ENCODE measurements at places on chromosomes 1 and 21.
A peak's percentile ranks its signal among the peaks of the same experiment; 100 is the strongest.

DNA sequence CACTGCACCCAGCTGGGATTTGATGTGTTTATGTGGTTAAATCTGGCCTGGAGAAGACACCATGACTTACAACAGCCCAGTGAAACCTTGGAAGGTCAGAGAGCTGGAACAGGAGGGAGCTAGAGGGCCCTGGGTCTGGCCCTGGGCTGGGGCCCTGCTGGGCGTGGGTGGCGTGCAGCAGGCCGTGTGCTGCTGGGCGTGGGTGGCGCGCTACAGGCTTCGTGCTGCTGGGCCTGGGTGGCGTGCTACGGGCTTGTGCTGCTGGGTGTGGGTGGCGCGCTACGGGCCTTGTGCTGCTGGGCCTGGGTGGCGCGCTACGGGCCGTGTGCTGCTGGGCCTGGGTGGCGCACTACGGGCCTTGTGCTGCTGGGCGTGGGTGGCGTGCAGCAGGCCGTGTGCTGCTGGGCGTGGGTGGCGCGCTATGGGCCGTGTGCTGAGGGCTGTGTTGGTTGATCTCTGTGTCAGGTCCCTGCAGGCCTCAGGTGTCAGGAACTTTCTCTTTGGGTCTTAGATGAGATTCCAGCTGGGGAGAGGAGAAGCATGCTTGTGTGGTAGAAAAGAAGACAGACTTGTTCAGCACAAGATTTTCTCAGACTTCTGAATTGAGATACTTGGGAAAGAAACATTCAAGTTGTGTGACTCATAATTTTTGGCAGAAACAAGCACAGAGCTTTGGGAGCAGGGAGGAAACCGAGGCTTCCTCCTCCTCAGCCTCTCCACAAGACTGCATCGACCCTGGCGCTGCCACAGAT is 66.0 kb downstream of the COL18A1 start:
- DNase-seq: no peak

DNA sequence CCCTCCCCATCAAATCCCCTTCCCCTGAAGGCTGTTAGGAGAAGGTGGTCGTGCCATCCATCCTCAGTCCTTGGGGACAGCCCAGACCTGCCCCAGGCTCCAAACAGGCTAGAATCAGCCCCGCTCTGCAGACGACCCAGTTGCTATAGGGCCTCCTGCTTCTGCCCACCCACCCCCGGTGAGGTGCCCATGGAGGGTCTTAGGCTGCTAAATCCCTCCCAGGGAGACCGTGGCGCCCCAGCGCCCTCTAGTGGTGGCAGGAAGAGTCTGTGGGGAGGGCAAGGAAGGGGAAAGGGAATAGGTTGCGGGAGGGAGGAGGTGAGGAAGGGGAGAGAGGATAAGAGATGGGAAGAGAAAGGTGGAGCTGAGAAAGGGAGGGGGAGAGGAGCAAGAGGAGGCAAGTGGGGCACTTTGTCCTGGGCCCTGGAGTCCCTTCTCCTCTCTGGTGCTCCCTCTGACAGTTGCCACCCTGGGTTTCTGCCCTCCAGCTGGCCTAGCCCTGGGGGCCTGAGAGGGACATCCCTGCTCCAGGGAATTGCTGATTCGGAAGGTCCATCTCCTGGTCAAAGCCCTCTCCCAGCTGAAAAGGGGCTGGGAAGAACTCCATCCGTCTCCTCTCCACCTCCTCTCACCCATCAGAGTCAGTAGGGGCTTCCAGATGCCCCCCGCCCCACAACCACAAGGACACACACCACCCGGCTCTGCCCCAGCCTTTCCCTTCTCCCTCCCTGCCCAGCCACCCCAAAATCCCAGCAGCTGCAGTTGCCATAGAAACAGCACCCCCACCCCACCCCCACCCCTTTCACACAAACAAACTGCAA is 55.4 kb downstream of the CAMK2N1 start:
- no peak for DNase-seq

GRCh38 chr1:11847667-11848372 is at the start of gene NPPA:
TSS of gene NPPA (minus strand) at chr1:11847783. CDS start at chr1:11847684, 99 bp downstream.
- peak; percentile 13 for DNase-seq

- no peak for DNase-seq
Observed at GRCh38 chr1:112524251-112524650, 15.5 kb downstream of the WNT2B start.

- no peak for DNase-seq
Observed at GRCh38 chr1:111220302-111220890, 7.1 kb upstream of the CHI3L2 start.

- DNase-seq: no peak
Observed at GRCh38 chr1:229170778-229171505, 100.0 kb upstream of the RAB4A start.

- no peak for DNase-seq
Observed at GRCh38 chr21:35954066-35954465, 106.3 kb downstream of the SETD4 start.

DNA sequence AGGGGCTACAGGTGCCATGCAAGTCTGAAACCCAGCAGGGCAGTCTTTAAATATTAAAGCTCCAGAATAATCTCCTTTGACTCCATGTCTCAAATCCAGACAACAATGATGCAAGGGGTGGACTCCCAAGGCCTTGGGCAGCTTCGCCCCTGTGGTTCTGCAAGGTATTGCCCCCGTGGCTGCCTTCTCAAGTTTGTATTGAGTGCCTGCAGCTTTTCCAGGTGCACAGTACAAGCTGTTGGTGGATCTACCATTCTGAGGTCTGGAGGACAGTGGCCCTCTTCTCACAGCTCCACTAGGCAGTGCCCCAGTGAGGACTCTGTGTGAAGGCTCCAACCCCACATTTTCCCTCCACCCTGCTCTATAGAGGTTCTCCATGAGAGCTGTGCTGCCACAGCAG is 3.7 kb upstream of the MROH9 start:
- DNase-seq: no peak

GRCh38 chr1:186009039-186009737 is 275.0 kb downstream of the HMCN1 start:
- DNase-seq: no peak

- DNase-seq: no peak
Observed at GRCh38 chr1:231693361-231694074, 66.9 kb downstream of the DISC1 start.

DNA sequence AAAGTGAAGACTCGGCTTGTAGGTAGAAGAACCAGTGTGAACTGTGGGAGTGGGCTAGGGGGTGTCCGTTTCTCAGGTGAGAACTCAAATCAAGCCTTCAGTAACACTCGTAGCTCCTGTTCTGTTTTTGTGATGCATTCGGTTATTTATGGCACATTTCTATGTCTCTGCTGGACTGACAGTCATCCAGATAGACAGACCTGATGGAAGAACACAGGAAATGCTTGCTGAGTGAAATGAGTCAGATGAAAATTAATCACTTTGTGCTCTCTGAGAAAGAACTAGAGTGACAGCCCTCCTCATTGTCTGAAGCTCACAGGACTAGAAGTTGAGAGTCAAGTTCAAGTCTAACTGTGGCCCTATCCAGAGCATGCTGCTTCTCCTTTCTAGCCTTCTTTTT is 360.1 kb upstream of the PLXNA2 start:
- DNase-seq: no peak

DNA sequence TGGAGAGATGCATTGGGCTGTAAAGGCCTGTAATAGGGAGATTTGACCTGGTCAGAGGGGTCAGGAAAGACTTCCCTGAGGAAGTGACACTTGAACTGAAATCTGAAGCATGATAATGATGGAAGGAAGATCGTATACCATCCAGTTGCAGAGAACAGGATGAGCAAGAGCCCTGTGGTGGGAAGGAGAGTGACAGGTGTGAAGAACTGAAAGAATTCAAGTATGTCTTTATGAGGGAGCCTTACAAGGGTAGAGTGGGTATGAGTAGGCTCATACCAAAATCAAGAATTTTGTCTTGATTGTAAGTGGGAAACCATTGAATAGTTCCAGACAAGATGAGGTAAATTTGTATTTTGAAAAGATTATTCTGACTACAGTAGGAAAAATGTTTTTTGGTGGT is 129.4 kb downstream of the RASAL2 start:
- DNase-seq: no peak

GRCh38 chr1:228977307-228977706 is 242.0 kb downstream of the RHOU start:
- no peak for DNase-seq

DNA sequence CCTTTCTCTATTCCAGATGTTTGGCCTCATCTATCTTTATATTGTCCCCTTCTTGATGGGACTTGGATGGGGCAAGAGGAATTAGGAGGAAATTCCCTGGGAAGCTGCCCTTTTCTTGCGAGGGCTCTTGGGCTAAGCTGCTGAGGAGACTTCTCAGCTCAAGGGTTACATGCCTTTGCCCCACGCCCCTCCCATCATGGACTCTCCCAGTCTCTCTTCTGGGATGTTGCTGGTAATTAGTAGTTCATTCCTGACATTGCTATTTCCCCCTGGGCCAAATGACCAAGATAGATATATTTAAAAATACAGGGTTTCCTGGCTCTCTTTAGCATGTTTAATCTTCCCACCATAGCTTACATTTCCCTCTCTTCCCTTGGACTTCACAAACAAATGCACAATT is 90.6 kb upstream of the RALGPS2 start:
- no peak for DNase-seq

- no peak for DNase-seq
Observed at GRCh38 chr1:114431026-114431425, 80.0 kb downstream of the TRIM33 start.

DNA sequence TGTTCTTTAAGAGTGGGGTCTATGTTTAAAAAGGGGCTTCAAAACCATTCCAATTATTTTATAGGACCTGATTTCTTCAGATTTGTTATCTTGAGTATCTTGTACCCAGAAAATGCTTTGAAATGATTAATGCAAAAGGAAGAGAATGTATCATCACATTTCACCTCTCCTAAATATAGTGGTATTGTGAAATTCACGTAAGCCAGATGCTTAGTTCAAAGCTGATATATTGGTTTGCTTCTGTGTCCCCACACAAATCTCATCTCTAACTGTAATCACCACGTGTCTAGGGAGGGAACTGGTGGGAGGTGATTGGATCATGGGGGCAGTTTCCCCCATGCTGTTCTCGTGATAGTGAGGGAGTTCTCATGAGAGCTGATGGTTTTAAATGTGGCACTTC is 8.5 kb downstream of the SOAT1 start:
- no peak for DNase-seq

GRCh38 chr1:108645564-108646184 is 15.2 kb downstream of the HENMT1 start:
- no peak for DNase-seq

GRCh38 chr1:160161965-160162705 is 10.7 kb downstream of the ATP1A4 start:
- DNase-seq: no peak

GRCh38 chr1:90854397-90854924 is 137.4 kb upstream of the BARHL2 start:
- DNase-seq: no peak

DNA sequence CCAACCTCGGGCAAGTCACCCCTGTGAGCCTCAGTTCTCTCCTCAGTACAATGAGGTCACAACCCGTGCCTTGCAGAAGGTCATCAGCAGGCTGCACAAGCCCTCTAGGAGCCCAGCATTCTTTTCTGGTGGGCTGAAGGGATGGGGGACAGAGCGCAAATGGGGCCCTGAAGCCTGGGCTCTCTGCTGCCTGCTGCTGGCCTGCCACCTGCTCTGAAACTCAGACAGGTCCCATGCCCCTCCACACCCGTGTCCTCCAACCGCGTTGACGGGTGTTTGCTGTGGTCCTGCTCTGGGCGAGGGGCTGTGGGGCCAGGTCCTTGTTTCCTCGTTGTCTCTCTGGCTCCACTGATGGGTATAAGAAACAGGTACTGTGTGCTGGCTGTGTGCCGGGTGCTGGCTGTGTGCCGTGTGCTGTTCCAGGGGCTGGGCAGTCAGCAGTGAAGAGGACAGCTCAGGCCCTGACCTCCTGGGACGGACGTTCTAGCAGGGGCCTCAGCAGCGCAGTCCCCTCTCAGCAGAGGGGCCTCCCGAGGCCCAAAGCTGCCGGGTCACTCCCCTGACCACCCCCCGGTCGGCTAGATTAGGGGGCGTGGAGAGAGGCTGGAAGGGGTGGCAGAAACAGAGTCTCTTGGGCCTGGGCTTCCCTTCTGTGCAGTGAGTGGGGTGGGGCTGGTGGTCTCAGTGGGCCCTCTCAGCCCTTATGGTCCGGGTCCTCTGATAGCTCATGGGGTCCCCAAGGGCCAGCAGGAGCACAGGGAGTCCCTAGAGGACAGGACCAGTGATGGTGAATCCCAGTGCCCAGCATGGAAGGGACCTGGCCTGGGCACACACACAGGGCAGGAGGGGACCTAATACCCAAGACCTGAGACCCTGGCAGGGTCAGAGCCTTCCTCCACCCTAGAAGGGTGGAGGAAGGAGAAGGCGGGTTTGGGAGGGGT is 42.1 kb downstream of the DMRTB1 start:
- DNase-seq: no peak

DNA sequence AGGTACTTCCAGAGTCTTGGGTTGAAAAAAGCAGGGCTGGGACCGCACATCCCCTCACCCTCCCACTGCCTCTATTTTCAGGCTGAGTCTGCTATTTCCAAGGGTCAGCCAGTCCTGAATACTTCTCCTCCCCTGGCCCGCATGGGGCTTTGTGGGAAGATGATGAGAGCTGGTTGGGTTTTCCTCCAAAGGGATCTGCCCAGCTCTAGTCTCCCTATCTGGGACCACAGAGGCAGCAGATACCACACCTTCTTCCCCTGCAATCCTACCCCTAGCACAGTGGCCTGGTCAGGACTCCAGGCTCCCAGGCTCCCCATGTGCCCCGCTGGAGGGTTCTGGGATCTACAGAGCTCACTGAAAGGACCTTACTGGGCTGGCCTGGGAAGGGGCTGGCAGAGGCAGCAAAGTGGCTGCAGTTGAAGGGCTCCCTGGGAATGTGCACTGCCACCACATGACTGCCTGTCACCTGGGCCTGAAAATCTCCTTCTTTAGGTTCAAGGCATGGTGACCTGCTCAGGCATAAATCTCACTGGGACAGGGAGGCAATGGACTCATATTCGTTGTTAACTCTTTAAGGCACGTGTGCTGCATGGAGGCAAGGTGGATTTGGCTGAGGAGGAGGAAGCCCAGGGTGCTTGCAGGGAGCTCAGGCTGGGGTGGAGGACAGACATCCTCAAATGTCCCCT is 13.1 kb downstream of the CACNA1S start:
- no peak for DNase-seq

GRCh38 chr1:3158347-3158746 is 89.3 kb downstream of the PRDM16 start:
- DNase-seq: no peak

DNA sequence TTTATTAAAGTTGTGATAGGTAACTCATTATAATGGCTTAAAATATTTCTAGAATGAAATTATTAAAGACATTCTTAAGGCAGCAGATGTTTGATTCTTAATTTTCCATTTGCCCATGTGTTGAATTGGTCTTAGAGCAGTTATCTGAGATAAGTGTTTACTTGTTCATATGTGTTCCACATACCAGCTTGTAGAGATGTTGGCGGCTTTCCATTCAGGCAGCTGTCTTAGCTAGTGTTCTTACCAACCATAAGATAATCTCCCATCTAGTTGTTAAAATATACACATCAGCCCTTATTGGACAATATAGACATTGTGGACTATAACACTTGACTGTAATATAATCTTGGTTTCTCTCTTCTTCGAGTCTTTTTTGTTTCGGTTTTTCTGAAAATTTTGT is 1372.9 kb upstream of the ADGRL2 start:
- no peak for DNase-seq

Data from NCI-H2227 treated with DMSO at 0.1 percent for 48 hours (cell line).